Stimulated activated naive CD4-positive, alpha-beta T cell (primary cell): ENCODE measurements at places on chromosomes 3 and 15.

- DNase-seq, result no peak
Observed at GRCh38 chr3:175916191-175916934, 1057.2 kb downstream of the NAALADL2 start.

DNA sequence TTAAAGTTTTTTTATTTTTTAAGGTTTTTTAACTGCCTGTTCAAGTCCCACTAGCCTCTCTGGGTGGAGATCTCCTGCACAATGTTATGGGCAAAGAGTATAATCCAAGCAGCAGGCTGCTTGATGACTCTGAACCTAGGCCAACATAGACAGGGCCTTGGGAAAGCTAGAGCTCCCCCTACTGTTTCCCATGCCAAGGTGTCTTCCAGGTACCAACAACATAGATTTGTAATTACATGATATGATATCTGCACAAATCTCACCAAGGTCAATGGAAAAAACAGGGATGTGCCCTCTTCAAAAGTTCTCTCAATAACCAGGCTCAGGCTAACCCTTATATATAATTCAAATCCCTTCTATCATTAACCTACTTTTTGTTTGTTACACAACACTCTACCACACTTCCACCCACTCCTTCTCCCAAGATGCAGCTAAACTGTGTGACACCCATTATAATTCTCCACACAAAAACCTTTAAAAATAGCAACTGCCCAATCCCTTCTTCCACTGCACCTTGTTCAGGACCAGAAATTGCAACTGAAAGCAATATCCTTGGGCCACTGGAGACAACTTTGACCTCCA, 43.8 kb downstream of the RBM15B start:
- no peak for DNase-seq

GRCh38 chr15:90884719-90885431, 571 bp downstream of the FES start:
- DNase-seq, result no peak

- DNase-seq, result no peak
Observed at GRCh38 chr15:63764124-63764803, 69.5 kb downstream of the HERC1 start.

- DNase-seq, result peak; percentile 40
Observed at GRCh38 chr15:68276668-68277067, 877 bp upstream of the FEM1B start.

DNA sequence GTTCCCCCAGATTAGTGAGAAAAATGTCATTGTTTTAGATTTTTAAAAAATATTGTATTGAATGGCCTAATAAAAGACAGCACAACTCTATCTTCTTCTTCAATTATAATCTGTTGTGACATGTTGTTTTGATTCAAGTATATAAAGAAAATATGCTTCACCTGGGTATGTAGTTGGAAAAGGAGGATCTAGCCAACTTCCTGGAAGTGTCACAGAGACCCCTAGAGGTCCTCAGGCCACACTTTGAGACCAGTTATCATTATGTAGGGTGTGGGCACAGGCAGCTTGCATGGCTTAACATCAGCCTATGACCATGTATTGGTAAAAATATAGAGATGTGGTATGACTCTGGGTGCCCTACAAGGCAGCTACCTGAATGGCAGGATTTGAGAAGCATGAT, 14.7 kb upstream of the RYR3 start:
- no peak for DNase-seq

DNA sequence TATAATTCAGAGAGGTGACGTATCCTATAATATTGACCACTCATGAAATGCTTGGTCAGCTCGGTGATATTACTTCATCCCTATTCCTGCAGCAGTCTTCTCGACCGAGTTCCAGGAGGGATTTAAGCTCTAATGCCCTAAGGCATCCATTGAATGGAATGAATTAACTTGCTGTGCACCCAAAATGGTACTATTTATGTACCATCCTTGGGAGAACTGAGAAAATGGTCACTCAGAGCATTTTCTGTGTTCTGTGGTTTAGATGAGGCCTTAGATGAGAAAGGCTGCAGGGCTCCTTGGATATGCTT, 638 bp downstream of the BLOC1S6 start:
- no peak for DNase-seq

DNA sequence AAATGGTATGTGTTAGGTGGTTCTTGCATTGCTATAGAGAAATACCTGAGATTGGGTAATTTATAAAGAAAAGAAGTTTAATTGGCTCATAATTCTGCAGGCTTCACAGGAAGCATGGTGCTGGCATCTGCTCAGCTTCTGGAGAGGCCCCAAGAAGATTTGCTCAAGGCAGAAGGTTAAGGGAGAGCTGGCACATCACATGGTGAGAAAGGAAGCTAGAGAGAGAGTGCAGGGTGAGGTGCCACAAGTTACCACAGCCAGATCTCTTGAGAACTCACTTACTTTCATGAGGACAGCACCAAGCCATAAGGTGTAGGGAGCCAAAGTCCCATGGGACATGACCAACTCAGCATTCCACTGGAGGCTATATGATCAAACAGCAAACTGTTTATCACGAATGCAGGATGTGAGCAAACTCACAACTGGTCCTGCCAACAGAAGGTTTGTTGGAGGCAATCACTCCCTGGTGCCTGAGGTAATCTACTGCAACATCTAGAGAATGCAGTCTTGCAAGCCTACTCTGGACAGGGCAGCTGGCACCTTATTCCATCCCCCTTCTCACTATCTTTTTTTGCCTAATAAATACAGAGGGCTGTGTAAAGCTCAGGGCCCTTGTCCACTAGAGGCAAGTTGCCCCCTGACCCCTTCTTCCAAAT, 28.1 kb upstream of the CCR2 start:
- no peak for DNase-seq

DNA sequence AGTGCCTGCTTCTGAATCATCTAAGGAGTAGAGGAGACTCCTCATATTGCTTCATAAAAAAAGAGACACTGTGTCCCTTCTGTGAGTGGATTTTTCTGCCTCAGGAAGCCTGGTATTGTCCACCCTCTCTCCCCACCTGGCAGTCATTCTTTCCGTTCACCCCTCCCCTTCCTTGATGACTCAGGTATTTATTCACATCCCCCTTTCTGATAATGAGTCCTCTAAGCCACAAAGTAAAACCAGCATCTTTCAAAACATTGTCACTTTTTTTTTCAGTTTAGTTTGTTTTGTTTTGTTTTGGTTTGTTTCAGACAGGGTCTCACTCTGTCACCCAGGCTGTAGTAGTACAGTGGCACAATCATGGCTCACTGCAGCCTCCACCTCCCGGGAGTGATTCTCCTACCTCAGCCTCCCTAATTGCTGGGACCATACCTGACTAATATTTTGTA, 65.2 kb upstream of the UBE2E1 start:
- no peak for DNase-seq

GRCh38 chr15:86445579-86446252, 366.0 kb downstream of the AGBL1 start:
- no peak for DNase-seq

GRCh38 chr3:135368316-135368715, 573.3 kb downstream of the EPHB1 start:
- no peak for DNase-seq

- no peak for DNase-seq
Observed at GRCh38 chr15:31116423-31117030, 15.0 kb upstream of the TRPM1 start.

- DNase-seq, result no peak
Observed at GRCh38 chr3:78314327-78314726, 1274.4 kb downstream of the ROBO2 start.

- DNase-seq, result no peak
Observed at GRCh38 chr15:33445984-33446383, 135.2 kb downstream of the RYR3 start.

GRCh38 chr15:56920367-56920627, 1.9 kb downstream of the TCF12 start:
- no peak for DNase-seq

GRCh38 chr15:101068961-101069653, 149.9 kb downstream of the LRRK1 start:
- no peak for DNase-seq

DNA sequence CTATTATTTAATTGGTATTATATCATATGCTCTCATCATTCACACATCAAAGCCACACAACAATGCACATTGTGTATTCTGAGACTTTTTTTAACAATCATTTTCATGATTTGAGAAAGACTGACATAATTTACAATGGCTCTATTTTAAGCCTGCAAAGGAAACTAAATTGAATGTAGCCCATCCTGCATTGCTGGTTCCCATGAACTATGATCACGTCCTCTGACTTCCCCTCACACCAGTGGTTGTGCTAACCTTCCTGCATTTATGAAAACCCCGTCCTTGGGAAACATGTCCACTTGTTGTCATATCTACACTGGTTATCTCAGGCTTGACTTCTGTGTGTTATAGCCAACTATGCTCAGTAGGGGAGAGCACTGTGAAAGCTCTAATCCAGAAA, 546.2 kb downstream of the MECOM start:
- DNase-seq, result no peak

DNA sequence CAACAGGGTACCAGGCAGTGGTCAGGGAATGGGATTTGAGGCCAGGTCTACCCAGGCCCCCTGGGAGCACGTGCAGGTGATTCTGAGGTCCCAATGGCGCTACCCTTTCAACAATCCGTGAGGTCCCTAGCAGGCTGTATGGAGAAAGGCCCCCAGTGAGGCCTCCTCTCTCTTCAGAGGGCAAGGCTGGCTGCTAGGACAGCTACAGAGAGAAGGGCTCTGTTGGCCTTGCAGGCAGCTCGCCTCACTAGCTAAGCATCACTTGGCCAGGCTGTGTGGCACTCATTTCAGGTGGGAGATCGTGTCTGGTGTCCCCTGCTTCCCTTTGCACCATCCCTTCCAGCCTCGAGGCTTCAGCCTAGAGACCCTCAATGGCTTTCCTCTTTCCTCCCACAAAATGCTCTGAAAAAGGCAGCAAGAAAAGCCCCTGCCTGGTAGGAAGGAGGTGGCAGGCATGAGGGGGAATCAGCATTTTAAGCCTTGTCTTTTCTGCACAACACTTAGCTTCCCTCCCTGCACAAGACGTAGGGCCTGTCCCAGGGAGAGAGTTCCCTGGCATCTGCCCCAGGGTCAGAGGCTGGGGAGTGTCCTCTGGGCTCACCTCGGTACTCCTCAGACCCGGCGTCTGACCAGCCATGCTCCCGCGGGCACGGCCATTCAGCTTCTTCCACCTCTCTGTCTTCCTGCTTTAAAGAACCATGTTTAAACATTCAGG, 111.8 kb downstream of the ASB7 start:
- no peak for DNase-seq

GRCh38 chr15:51038162-51038973, 56.3 kb downstream of the TNFAIP8L3 start:
- DNase-seq, result no peak

DNA sequence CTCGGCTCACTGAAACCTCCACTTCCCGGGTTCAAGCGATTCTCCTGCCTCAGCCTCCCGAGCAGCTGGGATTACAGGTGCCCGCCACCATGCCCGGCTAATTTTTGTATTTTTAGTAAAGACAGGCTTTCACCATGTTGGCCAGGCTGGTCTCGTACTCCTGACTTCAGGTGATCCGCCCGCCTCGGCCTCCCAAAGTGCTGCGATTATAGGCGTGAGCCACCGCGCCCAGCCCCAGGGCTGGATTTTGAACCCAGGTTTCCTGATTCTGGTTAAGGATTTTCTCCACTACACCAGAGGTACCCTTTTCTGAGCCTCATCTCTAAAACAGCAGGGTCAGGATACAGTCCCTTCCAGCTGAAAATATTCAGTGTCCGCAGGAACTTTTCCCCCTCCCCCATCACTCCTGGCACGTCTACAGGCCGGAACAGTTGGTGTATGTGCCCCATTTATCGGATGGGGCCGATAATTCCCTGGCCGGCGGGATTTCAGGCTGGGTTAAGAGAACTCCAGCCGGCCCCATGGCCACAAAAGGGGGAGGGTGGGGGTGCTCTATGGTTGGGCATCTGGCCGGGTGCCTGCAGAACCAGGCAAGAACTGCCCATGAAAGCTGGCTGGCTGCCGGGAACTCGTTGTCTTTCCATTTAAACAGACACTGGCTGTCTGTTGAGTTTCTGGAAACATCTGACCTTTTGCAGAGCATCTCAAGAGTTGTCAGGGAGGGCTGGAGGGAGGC, 26.8 kb upstream of the SEMA4B start:
- no peak for DNase-seq

DNA sequence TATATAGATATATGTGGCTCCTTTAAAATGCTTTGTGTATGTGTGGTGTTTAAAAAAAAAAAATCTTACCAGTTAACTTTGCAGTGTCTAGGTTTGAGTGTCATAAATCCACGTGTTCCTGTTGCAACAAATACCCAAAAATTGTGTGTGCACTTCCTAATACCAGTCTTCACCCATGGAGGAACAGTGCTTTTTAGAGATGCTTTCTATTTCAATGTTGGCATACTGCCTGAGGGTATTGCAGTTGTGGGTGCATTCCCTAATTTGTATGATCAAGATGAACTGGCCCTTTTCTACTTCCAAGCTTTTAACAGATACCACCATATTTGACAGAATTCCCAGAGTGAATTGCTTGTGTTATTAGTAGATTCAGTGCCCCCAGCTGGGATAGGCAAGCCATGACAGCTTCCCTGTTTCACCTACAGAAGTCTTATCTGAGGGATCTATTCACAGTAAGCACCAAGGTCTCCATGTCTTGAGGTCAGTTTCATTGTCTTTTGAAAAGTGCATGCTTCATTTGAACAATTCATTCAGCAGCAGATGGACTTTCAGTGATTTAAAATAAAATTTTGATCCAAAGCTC, 68.9 kb upstream of the GOLGA6B start:
- DNase-seq, result no peak

GRCh38 chr3:196970547-196971093, 2.0 kb upstream of the PIGZ start:
- DNase-seq, result no peak

GRCh38 chr3:134106580-134106979, 76.9 kb upstream of the SLCO2A1 start:
- no peak for DNase-seq

DNA sequence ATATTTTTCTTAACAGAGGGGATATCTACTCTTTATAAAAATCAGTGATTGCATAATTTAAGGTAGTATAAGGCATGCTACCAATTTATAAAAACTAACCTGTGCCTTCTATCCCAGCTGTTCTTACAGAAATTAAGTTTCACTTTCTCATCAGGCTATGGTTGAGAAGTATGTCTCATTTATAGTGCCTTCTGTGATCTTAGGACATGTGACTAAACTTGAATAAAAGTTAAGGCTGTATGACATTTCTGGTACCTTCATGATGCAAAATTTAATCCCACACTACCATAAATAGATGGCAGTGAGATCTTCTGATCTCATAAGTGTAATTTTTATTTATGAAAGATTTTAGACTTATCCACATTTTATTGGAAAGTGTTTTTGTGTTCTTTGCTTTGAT, 12.6 kb downstream of the TIPARP start:
- no peak for DNase-seq

DNA sequence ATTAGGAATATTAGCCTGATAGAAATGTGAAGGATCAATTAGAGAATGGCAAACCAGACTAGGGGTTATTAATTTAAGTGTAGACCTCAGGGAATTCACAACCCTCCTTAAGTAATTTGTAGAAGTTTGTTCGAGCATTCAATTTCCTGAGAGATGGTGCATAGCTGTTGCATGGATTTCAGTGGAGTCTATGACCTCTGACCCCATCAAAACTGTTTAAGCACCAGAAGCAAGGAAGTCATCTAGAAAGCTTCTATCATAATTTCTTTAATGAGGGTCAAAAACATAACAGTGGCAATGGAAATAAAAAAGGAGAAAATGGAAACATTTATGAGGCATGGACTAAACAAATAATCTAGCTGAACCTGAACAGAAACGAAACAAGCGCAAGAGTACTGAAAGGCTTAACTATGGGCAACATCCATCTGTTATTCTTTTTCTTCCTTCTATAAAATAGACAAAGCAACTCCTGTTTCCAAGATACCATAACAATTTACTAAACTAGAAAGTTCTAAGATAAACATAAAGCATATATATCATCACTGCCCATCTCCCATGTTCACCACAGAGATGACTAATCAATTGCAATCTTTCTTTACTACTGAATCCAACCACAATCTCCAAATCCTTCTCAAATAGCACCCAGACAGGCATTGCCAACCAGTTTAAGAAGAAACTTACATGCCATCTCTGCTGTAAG, 151.4 kb downstream of the THRB start:
- no peak for DNase-seq
